ENCODE measurements at places on chromosomes 7 and 10.

DNA sequence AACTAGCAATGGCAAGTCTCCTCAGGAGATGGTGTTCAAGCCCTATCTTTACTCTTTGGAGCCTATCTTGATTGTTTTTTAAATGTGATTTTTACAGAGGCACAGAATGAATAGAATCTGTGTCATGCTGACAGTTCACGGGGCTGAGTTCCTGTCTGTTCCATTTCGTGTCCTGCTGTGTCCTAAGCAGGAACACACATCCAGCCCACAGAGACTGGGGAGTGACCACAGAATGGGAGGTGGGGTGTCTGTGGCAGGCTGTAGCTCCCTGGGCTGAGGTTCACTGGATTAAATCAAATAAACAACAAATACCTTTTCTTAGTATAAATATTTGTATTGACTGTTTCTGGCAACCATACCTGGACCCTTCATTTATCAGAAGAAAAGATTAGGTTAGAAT, 73.4 kb upstream of the CARD11 start:
- DNase-seq, result no peak

GRCh38 chr7:25537662-25538375, 309.5 kb upstream of the NPVF start:
- DNase-seq, result no peak

DNA sequence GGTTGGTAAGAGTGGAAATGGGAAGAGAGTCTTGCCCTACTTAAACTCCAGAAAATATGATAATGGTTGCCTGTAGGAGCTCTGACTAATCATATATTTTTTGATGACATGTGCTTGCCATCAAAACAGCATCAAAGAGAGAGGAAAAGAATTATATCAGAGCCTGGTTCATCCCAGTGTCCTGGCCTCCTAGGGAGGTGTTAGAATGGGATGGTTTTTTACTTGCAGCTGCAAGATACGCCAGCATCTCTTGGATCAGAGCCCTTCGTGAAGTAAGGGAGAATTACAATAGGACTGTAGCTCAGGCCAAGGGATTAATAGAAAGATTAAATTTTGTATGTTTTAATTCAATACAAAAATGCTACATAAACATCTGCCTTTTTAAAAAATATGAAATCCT, 177.6 kb upstream of the HDAC9 start:
- no peak for DNase-seq

DNA sequence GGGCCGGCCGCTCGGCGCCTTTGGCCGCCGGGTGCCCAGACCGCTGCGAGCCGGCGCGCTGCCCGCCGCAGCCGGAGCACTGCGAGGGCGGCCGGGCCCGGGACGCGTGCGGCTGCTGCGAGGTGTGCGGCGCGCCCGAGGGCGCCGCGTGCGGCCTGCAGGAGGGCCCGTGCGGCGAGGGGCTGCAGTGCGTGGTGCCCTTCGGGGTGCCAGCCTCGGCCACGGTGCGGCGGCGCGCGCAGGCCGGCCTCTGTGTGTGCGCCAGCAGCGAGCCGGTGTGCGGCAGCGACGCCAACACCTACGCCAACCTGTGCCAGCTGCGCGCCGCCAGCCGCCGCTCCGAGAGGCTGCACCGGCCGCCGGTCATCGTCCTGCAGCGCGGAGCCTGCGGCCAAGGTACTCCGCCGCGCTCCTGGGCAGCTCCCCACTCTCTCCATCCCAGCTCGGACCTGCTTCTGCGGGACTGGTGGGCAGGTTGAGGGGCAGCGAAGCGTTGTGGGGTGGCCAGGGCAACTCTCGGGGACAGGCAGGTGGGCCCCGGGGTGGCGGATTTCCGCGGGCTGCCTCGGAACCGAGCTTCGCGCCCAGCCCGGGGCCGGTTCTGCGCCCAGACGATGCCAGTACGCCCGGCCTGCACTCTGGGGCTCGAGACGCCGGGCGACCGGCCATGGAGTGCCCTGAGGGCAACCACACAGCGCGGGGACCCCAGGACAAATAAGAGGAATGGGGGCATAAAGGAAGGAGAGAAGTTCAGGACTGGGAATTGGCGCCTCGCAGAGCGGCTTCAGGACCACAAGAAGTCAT, 578 bp downstream of the HTRA1 start:
- DNase-seq, result no peak

DNA sequence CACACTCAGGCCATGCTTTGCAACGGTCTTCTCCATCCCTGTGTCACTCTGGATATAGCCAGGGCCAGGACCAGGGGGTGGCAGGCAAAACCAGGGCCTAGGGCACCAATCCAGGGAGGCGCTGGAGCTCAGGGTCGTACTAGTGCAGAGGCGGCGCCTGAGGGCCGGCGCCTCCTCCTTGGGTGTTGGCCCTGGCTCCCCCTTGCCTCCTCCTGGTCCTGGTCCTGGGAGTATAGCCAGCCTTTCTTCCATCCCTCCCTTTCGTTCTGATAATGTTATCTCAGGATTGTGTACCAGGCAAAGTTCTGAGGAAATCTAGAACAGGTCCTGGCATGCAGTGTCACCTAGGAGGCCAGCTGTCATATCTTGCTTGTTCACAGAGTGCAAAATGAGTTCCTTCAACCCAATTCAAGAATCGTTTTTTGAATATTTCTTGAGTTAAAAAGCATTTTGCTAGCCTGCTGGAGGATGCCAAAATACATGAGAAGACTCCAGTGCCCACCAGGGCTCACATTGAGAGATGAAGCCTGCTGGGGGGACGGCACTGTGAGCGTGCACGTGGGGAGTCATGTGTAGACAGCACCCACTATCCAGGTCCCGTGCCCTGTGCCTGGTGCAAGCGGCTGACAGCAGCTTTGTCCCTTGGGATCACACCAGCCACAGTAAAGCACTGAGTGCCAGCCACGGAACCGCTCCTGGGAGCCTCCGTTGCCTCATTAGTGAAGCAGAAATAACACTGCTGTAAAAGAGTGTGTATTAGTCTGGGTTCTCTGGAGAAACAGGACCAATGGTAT, 106.9 kb upstream of the C7orf33 start:
- DNase-seq, result no peak

- no peak for DNase-seq
Measured at GRCh38 chr7:130207033-130207432, 627 bp upstream of the SSMEM1 start.

- no peak for DNase-seq
Measured at GRCh38 chr10:30433306-30433729, 666 bp upstream of the MAP3K8 start.

- no peak for DNase-seq
Measured at GRCh38 chr7:155831807-155832524, 19.7 kb upstream of the SHH start.

- no peak for DNase-seq
Measured at GRCh38 chr10:129966370-129966888, 2.4 kb upstream of the EBF3 start.

DNA sequence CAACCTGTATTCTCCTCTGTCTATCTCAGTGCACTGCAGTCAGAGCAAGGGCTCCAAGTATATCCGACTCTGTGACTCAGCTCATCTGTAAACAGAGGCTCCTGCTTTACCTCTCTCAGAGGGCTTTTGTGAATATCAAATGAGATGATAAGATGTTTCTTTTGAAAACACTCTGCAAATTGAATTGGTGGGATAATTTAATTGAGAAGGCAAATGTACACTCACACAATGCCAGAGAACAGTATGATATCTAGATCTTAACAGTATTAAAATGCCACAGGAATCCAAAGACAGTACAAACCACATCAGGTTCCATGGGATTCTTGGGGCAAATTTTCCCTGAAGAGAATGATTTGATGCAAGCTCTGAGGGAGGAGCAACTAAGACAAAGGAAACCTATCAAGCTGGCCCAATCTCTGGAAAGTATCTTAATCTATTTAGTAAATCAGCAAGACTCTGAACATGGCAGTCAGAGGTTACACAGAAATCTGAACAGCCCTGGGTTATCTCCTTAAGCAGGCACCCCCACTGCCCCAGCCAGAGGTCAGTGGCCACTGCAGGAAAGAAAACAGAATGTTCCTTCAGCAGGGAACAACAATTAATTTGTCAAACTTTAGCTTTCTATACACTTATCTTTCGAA, 45.9 kb downstream of the DOCK4 start:
- DNase-seq, result no peak

- no peak for DNase-seq
Measured at GRCh38 chr7:158567153-158567603, 20.4 kb downstream of the PTPRN2 start.

- DNase-seq, result no peak
Measured at GRCh38 chr10:125000366-125001312, 58.7 kb downstream of the ZRANB1 start.

DNA sequence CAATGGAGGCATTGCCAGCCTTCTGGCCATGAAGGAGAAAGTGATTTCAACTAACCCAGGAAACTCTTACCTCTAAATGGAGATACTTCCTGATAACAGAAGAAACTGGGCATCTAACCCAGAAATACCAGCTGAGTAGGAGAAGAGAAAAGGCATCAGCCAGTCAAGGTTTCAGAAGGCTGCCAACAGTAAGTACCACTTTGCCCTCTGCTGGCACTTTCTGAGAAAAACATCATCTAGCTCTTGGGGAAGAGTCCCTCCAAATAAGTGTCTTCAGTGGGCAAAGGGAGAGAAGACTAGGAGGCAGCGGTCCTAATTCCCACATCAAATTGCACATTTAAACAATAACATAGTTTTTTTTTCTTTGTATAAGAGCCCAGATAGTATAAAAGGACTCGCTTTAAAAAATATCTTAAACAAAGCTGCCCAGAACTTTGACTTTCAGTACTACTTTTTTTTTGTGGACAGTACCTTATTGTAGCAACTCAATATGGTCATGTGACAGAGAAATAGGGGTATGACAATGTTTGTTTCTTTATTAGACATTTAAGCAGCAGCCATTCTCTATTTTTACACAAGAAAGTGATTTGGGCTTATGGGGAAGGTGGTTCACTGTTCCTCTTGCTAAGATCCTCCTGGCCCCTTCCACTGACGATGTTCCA, 157.3 kb downstream of the CTTNBP2 start:
- DNase-seq, result no peak

DNA sequence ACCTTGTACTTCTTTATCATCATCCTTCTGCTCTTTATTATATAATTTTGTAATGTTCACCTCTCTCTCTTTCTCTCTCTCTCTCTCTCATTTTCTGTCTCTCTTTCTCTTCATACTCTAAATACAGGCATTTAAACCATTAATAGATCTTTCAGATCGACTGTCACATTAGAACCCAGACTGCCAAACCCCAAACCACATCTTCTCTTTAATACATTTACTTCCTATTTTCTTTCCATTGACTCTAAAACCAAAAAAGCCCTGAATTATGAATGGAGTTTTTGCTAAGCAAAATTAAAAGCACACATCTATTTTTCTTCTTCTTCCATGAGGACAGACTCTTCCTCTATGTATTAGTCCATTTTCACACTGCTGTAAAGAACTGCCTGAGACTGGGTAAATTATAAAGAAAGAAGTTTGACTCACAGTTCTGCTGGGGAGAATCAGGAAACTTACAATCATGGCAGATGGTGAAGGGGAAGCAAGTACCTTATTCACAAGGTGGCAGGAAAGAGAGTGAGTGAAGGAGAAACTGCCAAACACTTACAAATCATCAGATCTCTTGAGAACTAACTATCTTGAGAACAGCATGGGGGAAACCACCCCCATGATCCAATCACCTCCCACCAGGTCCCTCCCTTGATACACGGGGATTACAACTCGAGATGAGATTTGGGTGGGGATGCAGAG, 272.7 kb upstream of the MGMT start:
- DNase-seq, result no peak

- DNase-seq, result no peak
Measured at GRCh38 chr7:64685741-64686140, 19.8 kb downstream of the ZNF107 start.

DNA sequence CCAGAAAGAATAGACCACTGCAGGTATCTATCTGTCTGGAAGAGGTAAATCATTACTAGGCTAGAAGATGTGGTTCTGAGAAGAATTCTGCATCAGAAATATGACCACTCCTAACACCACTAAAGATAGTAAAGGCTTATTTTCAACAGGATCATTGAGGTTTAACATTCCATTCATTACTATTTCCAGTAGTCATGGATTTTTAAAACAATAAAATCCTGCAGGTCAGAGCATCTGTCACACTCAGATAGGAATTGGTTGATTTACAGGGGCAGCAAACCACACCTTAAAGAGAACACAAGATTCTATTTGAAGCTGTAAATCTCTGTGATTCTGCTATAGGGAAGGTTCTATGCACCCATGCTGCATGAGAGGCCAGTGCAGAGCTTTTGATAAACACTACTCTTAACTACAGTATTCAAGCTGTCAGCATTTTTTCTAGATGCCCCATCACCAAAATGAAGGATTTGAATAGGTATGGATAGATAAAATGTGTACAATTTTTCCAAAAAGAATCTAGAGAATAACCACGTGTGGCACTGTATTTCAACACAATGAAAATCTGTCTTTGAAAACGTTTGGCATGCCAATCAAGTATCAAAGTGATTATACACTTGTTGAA, 14.6 kb downstream of the LRRC17 start:
- no peak for DNase-seq

DNA sequence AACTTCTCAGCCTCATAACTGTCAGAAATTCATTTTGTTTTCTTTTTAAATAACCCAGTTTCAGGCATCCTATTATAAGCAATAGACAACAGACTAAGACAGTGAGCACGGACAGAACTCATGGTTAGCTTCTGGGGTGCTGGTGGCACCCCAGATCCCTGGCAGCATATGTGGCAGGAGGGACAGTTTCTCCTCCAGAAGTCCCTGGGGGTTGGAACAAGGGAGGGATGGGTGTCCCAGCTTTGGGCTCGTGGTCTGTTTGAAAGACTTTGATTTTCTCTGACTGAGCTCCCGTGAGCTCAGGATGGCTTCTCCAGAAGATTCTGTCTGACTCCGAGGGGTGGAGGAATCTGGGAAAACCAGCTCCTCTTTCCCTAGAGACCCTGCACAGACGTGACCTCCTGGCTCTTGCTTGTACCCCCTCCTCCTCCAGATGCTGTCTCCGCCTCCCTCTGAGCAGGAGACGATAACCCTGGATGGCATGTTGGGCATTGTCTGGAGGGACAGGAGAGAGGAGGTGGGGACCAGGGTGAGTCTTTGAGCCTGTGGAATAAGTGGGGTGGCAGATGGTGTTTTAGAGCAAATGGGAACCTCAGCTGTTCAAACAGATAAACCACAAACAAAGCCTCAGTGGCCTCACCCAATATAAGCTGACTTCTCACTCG, 421.1 kb downstream of the GLRX3 start:
- DNase-seq, result no peak

DNA sequence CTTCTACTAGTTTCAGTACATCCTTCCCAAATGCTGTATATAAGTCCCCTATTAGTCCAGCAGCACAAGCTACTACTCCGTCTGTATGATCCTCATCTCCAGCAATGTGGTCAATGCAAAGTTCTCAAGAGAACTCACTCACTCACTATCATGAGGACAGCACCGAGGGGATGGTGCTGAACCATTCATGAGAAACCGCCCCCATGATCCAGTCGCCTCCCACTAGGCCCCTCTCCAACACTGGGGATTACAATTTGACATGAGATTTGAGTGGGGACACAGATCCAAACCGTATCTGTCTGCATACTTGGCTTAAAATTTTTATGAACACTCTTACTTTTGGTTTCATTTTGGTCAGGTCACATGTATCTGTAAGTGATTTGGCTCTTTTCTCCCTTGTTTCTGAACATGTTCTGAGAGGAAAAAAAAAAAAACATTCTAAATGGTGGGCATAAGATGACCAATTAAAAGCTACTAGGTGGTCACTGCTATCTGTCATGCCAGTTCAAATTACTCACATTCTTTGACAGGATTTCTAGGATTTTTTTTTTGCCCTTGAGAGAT, 60.1 kb downstream of the ZNF783 start:
- no peak for DNase-seq

GRCh38 chr10:15144788-15145187, 23.7 kb downstream of the NMT2 start:
- DNase-seq, result no peak

GRCh38 chr10:11849277-11849676, 26.1 kb downstream of the PROSER2 start:
- no peak for DNase-seq
